GM06990 (cell line): ENCODE measurements at places on chromosomes 6 and 20.

- DNase-seq, result no peak
Observed at GRCh38 chr6:25173951-25174474, 105.2 kb upstream of the CARMIL1 start.

DNA sequence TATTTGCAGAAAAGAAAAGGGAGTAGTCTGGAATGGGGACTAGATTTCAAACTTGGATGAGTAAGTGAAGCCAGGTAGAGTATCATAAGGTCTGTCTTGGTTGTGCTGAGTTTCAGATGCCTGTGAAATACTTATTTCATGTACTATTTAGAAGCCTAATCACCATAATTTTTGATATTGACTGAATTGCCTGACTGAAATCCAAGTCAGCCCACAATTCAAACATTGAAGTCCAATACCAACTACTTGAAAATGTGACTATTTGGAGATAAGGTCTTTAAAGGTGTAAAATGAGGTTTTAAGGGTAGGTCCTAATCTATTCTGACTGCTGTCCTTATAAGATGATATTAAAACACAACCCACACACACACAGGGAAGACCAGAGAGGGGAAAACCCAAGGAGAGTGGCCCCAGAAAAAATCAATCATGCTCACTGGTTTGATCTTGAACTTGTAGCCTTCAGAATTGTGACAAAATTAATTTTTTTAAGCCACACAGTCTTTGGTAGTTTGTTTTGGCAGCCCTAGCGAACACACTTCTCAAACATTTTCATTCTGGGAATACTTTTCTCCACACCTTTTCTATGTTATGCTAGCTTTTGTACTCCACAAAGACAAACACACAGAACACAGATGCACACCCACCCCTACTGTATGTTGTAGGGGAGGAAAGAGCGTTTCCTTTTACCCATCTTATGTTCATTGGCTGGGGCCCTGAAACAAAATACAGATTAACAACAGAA, 126.3 kb downstream of the HFE start:
- DNase-seq, result no peak

- DNase-seq, result no peak
Observed at GRCh38 chr6:13715444-13715883, 3.8 kb upstream of the RANBP9 start.

- DNase-seq, result no peak
Observed at GRCh38 chr20:37940858-37941257, 37.9 kb downstream of the VSTM2L start.

DNA sequence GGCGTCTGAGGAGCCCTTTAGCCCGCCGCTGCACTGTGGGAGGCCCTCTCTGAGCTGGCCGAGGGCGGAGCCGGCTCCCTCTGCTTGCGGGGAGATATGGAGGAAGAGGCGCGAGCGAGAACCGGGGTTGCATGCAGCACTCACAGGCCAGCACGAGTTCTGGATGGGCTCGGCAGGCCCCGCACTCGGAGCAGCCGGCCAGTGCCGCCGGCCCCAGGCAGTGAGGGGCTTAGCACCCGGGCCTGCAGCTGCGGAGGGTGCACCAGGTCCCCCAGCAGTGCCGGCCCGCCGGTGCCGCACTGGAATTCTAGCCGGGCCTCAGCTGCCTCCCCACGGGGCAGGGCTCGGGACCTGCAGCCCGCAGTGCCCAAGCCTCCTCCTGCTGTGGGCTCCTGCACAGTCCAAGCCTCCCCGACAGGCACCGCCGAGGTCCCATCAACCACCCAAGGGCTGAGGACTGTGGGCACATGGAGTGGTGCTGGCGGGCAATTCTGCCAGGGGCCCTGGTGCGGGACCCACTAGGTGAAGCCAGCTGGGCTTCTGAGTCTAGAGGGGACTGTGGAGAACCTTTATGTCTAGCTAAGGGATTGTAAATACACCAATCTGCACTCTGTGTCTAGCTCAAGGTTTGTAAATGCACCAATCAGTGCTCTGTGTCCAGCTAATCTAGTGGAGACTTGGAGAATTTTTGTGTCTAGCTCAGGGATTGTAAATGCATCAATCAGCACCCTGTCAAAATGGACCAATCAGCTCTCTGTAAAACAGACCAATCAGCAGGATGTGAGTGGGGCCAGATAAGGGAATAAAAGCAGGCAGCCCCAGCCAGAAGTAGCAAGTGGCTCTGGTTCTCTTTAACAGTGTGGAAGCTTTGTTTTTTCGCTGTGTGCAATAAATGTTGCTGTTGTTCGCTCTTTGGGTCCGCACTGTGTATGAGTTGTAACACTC, 329.7 kb upstream of the JARID2 start:
- no peak for DNase-seq

GRCh38 chr6:42106112-42107023, 36.1 kb downstream of the C6orf132 start:
- DNase-seq, result no peak

DNA sequence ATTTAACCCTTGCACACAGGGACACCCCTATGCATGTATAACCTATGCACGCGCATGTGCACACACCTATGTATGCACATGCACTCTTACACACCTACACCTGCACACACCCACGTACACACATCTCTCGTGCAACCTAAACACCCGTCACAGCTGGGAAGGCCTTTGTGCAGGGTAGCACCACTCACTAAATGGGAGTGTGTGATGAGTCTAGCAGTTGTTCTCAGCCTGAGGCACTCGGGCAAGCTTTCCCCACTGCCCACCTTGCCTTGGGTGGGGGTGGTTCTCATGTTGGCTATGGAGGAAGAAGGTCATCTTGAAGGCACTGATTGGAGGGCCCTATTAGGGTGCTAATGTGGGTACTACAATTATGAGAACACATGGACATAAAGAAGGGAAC, 85.8 kb downstream of the DLL1 start:
- no peak for DNase-seq

- DNase-seq, result no peak
Observed at GRCh38 chr6:137846274-137846673, 20.8 kb upstream of the TNFAIP3 start.

DNA sequence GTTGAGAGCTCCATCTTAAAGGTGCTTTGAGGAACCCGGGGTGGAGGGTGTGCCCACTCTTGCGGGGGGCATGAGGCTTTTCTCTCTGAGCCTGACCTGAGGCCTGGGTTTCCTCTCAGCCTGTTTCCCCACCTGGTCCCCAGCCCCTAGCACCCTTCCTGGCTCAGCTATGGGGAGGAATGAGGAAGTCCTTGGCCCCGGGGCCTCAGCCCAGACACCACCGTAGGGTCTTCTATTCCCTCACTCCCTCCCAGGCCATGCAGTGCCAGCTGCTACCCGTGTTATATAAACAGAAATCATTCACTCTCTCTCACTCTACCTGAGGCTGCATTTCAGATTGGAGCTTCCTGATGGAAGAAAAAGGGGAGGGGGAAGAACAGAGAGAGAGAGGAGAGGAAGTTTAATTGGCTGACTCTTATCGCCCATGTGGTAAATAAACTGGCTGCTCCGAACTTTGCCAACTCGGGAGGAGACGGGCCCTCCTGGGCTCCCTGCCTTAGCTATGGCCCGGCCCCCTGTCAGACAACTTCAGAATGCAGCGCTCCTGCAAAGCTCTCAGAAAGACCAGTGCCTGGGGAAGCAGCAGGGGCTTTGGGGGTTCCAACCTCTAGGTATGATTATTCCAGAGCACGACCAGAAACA, 2.8 kb downstream of the CDH22 start:
- no peak for DNase-seq

DNA sequence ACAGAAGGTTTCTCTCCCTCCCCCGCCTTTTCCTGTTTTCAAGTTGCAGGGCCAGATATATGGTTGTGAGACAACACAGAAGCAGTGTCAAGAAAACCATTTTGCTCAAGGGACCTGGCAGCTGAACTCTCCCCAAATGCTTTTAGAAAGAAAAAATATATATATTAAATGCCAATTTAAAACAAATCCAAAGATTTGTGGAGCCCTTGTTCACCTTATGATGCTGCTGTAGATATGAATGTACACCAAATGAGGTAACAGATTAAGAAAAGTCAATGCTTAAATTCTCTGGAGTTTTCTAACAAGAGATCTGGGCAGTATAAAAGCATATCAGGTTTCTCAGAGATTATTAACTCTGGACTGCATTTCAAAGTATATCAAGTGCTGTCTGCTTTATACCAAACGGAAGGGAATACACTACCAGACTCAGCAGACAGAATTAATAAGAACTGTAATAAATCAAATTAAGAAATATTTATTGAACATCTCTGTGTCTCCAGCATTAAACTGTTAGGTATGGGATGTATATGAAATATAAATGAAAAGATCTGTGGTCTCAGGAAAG, 357.5 kb downstream of the HDGFL1 start:
- no peak for DNase-seq

GRCh38 chr6:107075951-107076381, 39.3 kb downstream of the BEND3 start:
- DNase-seq, result no peak

DNA sequence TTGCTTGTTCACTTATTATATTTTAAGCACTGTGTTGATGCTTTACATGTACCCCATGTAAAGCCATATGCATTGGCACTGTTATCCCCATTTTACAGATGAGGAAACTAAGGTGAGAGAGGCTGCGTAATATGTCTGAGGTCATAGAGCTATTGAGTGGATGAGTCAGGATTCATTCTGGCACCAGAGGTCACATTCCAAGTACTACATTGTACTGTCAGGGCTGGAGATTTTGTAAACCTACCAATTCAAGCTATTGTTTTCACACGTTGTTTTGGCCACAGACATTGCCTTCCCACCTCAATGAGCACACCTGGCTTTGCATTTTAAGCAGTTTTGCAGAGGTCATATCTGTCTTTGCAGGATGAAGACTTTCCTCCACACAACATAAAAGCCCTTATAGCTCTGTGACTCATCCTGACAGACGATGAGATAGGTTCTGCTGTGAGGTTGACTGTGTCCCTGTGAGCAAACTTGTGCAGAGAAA, 33.2 kb downstream of the ANKS1A start:
- DNase-seq, result no peak

DNA sequence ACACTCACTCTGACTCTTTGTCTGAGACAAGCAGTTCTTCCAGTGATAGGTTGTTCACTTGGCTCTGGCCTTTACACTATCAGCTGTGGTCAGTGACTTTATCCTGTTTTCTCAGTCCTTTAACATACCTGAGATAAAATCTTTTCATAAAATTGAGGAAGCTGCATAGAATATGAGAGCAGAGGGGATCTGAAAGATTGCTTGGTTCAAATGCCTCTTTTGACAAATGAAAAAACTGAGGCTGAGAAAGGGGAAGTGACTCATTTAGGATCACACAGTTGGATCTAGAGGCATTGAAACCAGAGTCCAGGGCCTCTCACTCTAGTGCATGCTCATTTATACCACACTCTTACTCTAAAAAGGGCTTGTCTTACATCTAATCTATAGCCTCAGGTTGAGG, 277.0 kb upstream of the TBX18 start:
- peak; percentile 12 for DNase-seq

DNA sequence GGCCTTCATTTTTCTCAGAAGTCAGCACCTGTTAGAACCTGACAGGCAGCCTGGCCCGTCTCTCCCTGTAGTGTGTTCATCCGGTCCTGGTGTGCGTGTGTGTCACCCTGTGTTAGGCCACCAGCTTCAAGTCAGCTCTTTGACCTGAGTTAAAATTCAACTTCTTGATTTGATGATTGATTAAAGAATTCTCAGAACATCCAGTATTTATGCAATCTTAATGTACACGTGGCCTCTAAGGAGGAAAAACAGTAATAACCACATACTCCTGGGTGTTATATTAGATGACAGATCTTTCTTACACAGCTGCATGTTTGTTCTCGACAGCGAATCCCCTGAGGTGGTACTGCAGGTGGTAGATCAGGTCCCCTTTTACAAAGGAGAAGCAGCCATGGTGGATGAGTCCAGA, 19.1 kb upstream of the TMEM217 start:
- DNase-seq, result no peak

GRCh38 chr6:167706313-167707109, 120.2 kb upstream of the AFDN start:
- DNase-seq, result peak; percentile 46

DNA sequence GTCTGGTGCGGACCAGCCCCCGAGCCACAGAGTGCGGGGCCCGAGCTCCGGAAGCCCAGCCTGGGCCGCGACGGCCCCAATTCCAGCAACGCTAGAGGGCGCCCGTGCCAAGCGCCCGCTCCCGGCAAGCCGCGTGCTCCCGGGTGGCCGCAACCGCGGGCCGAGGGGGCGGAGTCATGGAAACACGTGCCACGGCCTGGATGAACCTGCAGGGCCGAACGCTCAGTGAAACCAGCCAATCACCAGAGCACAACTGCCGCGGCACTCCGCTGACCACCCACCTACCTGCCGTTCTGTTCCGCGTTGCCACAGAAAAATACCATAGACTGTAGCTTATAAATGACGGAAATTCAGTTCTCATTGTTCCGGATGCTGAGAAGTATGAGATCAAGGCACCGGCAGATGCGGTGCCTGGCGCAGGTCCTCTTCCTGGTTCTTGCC, 85.7 kb upstream of the FOXC1 start:
- peak; percentile 37 for DNase-seq

DNA sequence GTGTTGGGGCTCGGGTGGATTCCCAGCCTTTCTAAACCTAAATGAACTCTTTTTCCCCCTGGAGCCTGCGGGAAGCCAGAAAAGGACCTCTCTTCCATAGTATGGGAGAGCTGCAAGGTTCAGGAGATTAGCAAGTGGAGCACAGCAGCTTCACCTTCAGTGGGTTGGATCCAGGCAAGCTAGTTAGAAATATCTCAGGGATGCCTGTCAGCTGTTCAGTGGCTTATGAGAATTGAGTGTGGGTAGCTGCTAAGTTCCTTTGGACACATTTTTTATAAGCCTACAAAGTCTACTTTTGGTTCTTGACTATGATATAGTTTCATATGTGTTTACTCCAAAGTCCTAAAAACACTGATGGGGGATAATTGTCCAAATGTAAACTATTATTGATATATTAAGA, 642.1 kb downstream of the EPM2A start:
- DNase-seq, result no peak

DNA sequence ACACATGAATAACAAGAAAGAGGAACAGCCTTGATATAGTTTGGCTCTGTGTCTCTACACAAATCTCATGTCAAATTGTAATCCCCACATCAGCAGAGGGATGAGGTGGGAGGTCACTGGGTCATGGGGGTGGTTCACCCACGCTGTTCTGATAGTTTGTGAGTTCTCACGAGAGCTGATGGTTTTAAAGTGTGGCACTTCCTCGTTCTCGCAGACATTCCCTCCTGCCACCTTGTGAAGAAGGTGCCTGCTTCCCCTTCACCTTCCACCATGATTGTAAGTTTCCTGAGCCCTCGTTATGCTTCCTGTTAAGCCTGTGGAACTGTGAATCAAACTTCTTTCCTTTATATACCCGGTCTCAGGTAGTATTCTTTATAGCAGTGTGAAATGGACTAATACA, 13.1 kb downstream of the SRPK1 start:
- no peak for DNase-seq

GRCh38 chr20:7399114-7399513, 541.1 kb downstream of the HAO1 start:
- DNase-seq, result no peak

DNA sequence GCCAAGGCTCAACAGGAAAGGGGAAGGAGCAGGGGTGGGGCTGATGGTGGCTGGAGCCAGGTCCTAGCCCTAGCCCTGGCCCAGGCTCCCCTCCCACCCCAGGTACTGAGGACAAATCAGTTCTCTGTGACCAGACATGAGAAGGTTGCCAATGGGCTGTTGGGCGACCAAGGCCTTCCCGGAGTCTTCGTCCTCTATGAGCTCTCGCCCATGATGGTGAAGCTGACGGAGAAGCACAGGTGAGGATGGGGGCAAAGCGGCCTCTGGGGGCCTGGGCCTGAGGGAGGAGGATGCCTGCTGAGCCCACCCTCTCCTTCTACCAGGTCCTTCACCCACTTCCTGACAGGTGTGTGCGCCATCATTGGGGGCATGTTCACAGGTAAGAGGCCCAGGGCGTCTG, 15.0 kb downstream of the ERGIC3 start:
- DNase-seq, result no peak
